Stimulated activated CD8-positive, alpha-beta memory T cell treated with anti-CD3 and anti-CD28 coated beads, Interleukin-7, amount 100 ng/mL, for 1 hour (primary cell): ENCODE measurements at places on chromosomes 4 and X.

- no peak for DNase-seq
Measured at GRCh38 chr4:122827258-122827878, 737 bp downstream of the FGF2 start.

- no peak for DNase-seq
Measured at GRCh38 chr4:14752341-14753046, 249.8 kb upstream of the CPEB2 start.

- DNase-seq: no peak
Measured at GRCh38 chrX:13427441-13428052, 107.7 kb upstream of the ATXN3L start.

- DNase-seq: no peak
Measured at GRCh38 chr4:99339172-99339571, 13.4 kb downstream of the ADH1C start.

GRCh38 chr4:79949178-79949577 is 123.9 kb downstream of the ANTXR2 start:
- DNase-seq: no peak

- no peak for DNase-seq
Measured at GRCh38 chr4:75142850-75143249, 209.9 kb downstream of the PARM1 start.

GRCh38 chr4:3493720-3494461 is 30.8 kb downstream of the DOK7 start:
- no peak for DNase-seq

DNA sequence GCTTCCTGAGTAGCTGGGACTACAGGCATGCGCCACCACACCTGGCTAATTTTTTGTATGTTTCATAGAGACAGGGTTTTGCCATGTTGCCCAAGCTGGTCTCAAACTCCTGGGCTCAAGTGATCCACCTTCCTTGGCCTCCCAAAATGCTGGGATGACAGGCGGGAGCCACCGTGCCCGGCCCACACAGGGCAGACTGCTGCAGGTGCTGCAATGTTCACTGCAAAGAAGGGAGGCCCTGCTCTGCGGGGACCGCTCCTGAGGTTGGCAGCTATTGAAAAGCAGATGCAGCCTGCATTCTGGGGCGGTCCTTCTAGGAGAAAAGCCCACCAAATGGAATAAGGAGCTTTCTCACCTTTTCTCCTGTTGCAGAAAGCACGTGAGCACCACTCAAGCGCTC is 5.0 kb downstream of the ARSD start:
- no peak for DNase-seq

GRCh38 chrX:152154050-152154449 is 15.7 kb upstream of the MAGEA10 start:
- no peak for DNase-seq

- no peak for DNase-seq
Measured at GRCh38 chr4:72701987-72702819, 133.2 kb upstream of the ADAMTS3 start.

- DNase-seq: no peak
Measured at GRCh38 chr4:25958110-25958509, 44.1 kb downstream of the SMIM20 start.

- DNase-seq: no peak
Measured at GRCh38 chr4:147580396-147580795, 36.8 kb upstream of the TMEM184C start.

- DNase-seq: no peak
Measured at GRCh38 chrX:71439896-71440295, 73.7 kb downstream of the TAF1 start.
